ENCODE measurements at places on chromosomes 7 and 10. TPM values are rescaled to one million over a fixed set of nuclear protein-coding genes. Genes with fewer than 3 reads are reported as not detected.
A peak's percentile ranks its signal among the peaks of the same experiment; 100 is the strongest.

DNA sequence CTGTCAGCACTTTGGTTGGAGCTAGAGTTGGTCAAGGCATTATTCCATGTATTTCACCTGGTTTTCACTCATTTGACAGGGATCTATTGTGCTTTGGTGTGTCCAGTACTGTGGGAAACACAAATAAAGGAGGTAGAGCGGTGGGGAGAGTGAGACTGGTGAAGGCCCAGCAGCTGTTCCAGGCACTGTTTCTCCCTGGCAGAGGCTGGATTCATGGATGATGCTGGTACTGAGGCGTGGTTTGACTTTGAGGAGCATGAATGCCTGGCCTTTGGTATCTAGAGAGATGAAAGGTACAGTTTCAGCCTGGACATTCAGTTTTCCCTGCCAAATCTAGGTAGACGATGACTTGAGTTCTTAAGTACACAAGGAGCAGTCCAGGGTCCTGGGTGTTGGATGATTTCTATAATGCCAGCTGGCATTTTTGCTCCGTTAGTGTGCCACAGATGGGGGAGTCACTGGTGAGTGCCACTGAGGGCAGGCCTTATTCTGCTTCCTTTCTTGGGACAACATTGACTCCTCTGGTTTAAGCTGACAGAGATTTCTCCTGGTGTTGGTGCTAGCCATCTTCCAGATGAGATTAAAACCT is 162.2 kb upstream of the BMPER start:
- H3K27me3 ChIP-seq, result no peaks in the 10 kb centered on the region
- no peak overlapping the region for H3K4me3 ChIP-seq
- H3K36me3 ChIP-seq, result no peaks in the 10 kb centered on the region

DNA sequence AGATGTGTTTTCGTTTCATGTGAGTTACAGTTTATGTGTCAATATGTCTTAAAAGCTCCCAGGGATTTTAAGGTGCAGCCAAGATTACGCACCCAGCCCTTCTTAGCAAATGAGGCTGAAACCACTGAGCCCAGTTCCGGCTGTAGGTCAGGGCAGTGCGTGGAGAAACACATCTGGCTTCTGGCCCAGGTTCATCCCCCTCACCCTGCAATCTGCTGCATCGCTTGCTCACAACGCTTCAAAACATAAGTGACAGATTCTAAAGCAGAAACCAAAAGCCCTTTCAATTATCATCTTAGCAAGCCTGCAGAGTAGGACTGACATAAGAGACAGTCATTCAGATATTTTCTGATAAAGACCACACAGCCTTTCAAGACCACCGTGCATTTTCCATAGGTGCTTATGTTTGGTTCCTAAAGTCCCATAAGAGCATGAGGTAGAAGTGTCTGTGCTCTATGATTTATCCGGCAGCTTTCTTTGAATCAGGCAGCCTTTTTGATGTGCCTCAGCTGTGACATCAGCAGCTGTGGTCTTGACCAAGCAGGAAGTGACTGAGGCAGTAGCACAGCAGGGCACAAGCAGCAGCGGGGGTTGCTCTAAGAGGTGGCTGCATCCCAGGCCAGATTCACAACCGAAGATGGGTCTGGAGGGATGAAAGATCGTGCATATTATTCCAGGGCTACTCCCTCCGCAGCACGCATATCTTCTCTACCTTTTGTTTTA is 72.1 kb upstream of the LYZL2 start:
- peak; percentile 74 for DNase-seq
- H3K4me1 ChIP-seq, result peaks cover 91% of the 10 kb centered on the region
- H3K36me3 ChIP-seq, result peaks cover 5% of the 10 kb centered on the region

- H3K36me3 ChIP-seq, result peaks cover 5% of the 10 kb centered on the region
- DNase-seq, result no peak
- H3K4me3 ChIP-seq, result no peak overlapping the region
- H3K27ac ChIP-seq, result no peak overlapping the region
- peaks cover 21% of the 10 kb centered on the region for H3K4me1 ChIP-seq
- no peaks in the 10 kb centered on the region for H3K27me3 ChIP-seq
Measured at GRCh38 chr7:123725586-123726171, 23.1 kb downstream of the WASL start.

GRCh38 chr10:6011558-6011957 is 34.2 kb upstream of the IL15RA start:
- no peaks in the 10 kb centered on the region for H3K27me3 ChIP-seq
- no peak for DNase-seq
- peaks cover 58% of the 10 kb centered on the region for H3K36me3 ChIP-seq
- H3K27ac ChIP-seq, result peak overlapping the region; percentile 66
- peaks cover 54% of the 10 kb centered on the region for H3K4me1 ChIP-seq
- no peak overlapping the region for H3K4me3 ChIP-seq

DNA sequence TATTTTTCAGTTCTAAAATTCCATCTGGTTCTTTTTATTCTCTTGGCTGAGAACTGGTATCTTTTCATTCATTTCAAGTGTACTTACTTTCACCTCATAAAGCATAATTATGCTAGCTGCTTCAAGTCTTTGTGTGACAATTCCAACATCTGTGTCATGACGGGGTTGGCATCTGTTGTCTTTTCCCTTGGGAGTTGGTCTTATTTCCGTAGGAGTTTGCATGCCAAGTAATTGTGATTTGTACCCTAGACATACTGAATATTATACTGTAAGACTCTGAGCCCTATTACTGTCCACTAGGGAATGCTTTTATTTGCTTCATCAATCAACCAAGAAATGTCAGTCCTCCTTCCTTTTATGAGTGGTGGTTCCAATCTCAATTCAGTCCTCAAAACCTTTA is 24.6 kb upstream of the HUS1 start:
- H3K27ac ChIP-seq, result no peak overlapping the region
- peaks cover 12% of the 10 kb centered on the region for H3K27me3 ChIP-seq
- no peaks in the 10 kb centered on the region for H3K36me3 ChIP-seq

DNA sequence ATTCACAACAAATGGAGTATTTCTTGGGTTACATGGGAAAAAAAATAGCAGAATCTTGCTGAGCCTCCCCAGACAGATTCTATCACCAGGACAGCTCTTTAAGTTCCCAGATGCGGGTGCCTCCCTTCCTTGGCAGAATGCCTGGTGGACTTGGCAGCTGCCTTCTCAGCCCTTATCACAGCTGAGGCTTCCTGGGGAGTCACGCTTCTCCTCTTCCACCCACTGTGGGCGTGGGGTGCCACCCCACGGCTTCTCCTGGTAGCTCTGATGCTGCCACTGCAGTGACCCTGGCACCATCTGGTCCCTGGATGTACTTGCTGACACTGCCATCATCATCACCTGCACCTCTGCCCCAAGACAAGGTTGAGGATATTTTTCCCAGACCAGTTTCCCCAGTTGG is 16.2 kb upstream of the NME8 start:
- DNase-seq, result no peak
- peaks cover 12% of the 10 kb centered on the region for H3K4me1 ChIP-seq
- H3K4me3 ChIP-seq, result no peak overlapping the region
- no peaks in the 10 kb centered on the region for H3K36me3 ChIP-seq
- peaks cover 12% of the 10 kb centered on the region for H3K27me3 ChIP-seq
- no peak overlapping the region for H3K27ac ChIP-seq

DNA sequence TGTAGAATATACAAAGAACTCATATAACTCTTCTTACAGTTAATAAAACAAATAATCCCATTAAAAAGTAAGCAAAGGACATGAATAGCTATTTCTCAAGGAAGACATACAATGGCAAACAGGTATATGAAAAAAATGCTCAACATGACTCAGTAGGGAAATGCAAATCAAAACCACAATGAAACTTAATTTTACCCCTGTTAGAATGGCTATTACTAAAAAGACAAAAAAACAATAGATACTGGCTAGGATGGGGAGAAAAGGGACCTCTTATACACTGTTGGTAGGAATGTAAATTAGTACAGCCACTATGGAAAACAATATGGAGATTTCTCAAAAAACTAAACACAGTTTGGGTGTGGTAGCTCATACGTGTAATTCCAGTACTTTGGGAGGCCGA is 37.8 kb downstream of the HERPUD2 start:
- no peak overlapping the region for H3K4me3 ChIP-seq
- H3K4me1 ChIP-seq, result peaks cover 31% of the 10 kb centered on the region
- DNase-seq, result no peak
- H3K27me3 ChIP-seq, result no peaks in the 10 kb centered on the region

The ICA1 gene
- total RNA-seq, result 2.3 TPM

The FAM200A gene
- total RNA-seq, result 4.7 TPM

The PRPS1L1 gene
- not detected for total RNA-seq

The HOXA4 gene
- not detected for total RNA-seq
